ENCODE measurements at places on chromosomes 1 and 21.

DNA sequence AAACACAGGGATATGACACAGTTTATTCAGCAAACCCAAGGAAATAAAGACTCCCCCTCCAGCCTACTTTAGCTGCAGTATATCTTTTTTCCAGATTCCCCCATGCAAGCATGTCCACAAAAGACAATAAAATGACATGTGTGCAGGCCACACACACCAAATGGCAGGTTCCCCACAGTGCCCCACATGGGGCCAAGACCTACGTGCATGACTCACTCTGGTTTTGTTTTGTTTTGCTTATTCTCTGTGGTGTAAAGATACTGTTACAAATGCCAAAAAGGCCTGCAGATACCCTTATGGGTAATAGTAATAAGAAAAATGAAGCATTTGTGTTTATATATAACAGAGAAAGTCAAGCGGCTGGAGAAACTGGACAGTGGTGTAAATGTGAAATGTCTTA is 71.6 kb downstream of the RD3 start:
- no peak overlapping the region for H3K4me3 ChIP-seq
- H3K4me1 ChIP-seq, result peaks cover 36% of the 10 kb centered on the region
- H3K27me3 ChIP-seq, result no peaks in the 10 kb centered on the region
- no peaks in the 10 kb centered on the region for H3K36me3 ChIP-seq

DNA sequence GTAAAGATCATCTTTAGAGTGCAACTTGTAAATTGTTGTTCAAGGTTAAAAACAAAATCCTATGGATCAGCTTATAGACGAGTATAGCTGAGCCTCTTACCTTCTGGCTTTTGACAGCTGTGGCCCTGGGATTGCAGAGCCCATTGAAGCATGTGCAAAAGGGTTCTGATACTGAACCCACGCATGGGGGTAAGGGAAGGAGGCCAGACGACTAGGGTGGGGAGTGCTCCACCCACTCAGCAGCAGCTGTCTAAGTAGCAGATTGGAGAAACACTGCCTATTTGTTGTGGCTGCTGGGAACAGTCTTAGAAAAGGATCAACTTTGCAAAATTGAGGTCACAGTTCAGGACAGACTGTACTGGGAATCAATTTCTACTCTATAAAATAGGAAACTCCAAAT is 16.1 kb downstream of the CD101 start:
- H3K4me3 ChIP-seq, result no peak overlapping the region
- no peaks in the 10 kb centered on the region for H3K36me3 ChIP-seq

- H3K4me3 ChIP-seq, result peak within 1 kb of the TSS; percentile 91
- peak; percentile 72 for DNase-seq
- H3K27me3 ChIP-seq, result peaks cover 5% of the 10 kb centered on the region
- peak within 1 kb of the TSS; percentile 73 for H3K27ac ChIP-seq
- H3K36me3 ChIP-seq, result no peaks in the 10 kb centered on the region
- H3K4me1 ChIP-seq, result peaks cover 58% of the 10 kb centered on the region
Observed at GRCh38 chr1:150974580-150975478, at the start of gene CERS2. TSS of gene CERS2 (minus strand) at chr1:150974835. CDS start at chr1:150969090, 5,745 bp downstream.

DNA sequence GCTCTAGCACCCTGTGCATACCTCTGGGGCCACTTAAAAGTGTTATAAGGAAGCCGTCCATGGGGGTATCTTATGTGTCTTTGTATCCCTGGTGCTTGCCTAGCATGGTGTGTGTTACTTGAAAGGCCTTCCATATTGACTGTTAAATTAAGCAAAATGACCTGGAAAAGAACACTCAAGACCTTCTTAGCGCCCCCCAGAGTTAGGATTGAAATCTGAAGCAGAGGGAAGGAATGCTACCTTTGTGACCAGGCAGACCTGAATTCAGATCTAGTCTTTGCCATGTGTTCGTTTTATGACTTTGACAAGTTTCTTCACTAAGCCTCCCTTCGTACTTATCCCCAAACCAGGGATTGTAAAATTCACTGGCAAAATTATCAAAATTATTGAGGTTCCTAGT is 59.9 kb downstream of the SLC22A15 start:
- H3K27ac ChIP-seq, result no peak overlapping the region
- peaks cover 12% of the 10 kb centered on the region for H3K36me3 ChIP-seq
- no peaks in the 10 kb centered on the region for H3K27me3 ChIP-seq
- no peaks in the 10 kb centered on the region for H3K4me1 ChIP-seq

- H3K27ac ChIP-seq, result peak within 1 kb of the TSS; percentile 73
- H3K27me3 ChIP-seq, result peaks cover 3% of the 10 kb centered on the region
- DNase-seq, result peak; percentile 89
- H3K4me1 ChIP-seq, result peaks cover 25% of the 10 kb centered on the region
- peak within 1 kb of the TSS; percentile 95 for H3K4me3 ChIP-seq
- H3K36me3 ChIP-seq, result no peaks in the 10 kb centered on the region
Observed at GRCh38 chr1:227734856-227735538, at the start of the genes JMJD4 and SNAP47. TSS of gene JMJD4 (minus strand) at chr1:227735302. CDS start at chr1:227735273, 29 bp downstream. TSS of gene SNAP47 (plus strand) at chr1:227735435. CDS start at chr1:227747737, 12,302 bp downstream.

- DNase-seq, result no peak
- no peak overlapping the region for H3K4me3 ChIP-seq
- H3K4me1 ChIP-seq, result peaks cover 50% of the 10 kb centered on the region
- peaks cover under 1% of the 10 kb centered on the region for H3K27me3 ChIP-seq
- H3K27ac ChIP-seq, result no peak overlapping the region
Observed at GRCh38 chr1:172646653-172647052, 12.2 kb upstream of the FASLG start.

GRCh38 chr1:40704817-40705733 is 13.6 kb downstream of the NFYC start:
- DNase-seq, result no peak
- peaks cover 44% of the 10 kb centered on the region for H3K4me1 ChIP-seq
- H3K36me3 ChIP-seq, result no peaks in the 10 kb centered on the region
- no peaks in the 10 kb centered on the region for H3K27me3 ChIP-seq
- no peak overlapping the region for H3K4me3 ChIP-seq

- no peaks in the 10 kb centered on the region for H3K4me1 ChIP-seq
- no peaks in the 10 kb centered on the region for H3K36me3 ChIP-seq
- no peak overlapping the region for H3K27ac ChIP-seq
- peaks cover 52% of the 10 kb centered on the region for H3K27me3 ChIP-seq
- DNase-seq, result no peak
Observed at GRCh38 chr1:165354739-165355138, 1.8 kb downstream of the LMX1A start.

DNA sequence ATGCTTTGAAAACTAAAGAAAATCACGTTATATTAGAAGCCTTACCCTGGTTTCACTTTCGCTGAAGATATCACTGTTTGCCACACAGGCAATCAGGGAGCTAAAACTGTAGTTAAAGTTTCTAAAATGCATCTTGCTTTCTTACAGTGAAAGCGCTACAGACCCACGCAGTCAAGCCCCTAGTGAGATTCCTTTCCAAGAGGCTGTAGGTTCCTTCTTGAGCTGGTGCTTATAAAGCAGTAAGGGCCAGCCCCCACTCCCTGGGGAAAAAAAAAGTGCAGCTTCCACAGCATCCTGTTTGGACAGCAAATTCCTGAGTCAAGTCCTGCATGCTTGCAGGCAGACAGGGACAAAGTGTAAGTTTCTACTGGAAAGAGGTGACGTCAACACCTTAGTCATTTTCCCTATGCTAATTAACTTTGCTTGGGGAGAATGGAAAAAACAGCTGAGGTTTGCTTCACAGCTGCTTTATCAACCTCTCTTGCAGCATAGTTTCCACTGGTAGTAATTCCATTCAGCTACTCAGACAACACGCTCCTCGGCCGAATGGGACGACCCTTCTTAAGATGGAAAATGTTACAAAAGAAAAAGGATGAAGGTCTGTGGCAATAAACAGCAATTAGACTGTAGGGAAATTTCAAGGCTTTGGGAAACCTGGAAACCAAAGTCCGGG is 14.7 kb upstream of the KCNE1 start:
- H3K27ac ChIP-seq, result peak overlapping the region; percentile 97

DNA sequence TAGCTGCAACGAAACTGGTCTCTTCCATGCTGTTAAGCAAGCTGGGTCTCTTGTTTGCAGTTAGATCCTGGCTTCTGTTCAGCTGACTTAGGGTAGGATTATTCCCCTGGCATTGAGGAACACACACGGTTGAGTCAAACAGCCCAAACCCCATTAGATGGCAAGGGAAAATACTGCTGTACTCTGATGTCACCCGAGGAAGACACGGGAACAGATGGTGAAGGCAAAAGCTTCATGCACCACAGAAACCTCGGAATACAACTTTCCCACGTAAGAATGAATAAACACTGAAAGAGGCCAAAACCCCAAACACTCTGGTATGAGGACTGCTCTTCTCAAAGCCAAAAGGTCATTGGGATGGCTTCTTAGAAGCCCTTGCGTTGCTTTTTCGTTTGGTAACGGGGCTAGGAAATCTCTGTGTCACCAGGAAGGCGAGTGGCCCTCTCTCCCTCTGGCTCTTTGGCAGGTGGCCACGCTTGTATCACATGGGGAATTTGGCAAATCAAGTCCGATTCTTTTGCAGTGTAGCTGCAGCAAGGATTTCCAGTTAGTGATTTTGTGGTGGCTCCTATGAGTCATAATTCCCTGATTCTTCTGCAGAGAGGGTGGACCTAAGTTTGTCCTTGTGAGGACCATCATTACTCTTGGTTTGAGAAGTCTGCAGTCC is 16.7 kb upstream of the LYST start:
- H3K27ac ChIP-seq, result peak overlapping the region; percentile 84
- H3K27me3 ChIP-seq, result no peaks in the 10 kb centered on the region
- H3K36me3 ChIP-seq, result no peaks in the 10 kb centered on the region
- peak; percentile 99 for DNase-seq
- peaks cover 25% of the 10 kb centered on the region for H3K4me1 ChIP-seq
- H3K4me3 ChIP-seq, result peak overlapping the region; percentile 78

DNA sequence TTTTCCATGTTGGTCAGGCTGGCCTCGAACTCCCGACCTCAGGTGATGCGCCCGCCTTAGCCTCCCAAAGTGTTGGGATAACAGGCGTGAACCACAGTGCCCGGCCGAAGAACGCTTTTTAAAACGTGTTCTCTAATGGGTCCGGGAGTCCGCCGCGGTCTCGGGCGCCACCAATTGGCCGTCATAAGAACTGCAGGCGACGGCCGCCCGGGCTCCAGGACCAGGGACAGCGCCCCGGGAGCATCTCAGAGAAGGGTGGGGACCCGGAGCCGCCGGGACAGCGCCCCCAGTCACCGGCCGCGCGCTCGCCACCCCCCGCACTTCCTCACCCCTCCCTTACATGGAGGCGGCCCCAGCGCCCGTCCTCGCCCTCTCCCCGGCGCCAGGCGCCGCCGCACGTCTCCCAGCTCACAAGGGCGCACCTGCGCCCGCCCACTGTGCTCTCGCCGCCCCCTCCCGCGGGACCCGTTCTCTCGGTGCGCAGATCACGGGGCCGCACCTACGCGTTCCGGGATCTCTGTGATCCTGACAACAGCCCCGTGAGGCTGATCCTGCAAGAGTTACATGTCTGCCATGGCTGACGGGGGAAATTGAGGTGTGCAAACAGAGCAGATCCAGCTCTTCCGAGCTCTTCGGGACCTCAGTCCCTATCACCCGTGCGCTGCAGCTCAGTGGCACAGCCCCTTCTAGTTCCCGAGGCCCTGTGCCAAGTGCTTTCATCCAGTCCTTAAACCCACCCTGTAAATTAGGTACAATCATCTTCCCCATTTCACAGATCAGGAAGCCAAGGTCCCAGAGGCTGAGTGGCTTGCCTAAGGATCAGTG is 9.8 kb downstream of the RAP1GAP start:
- no peaks in the 10 kb centered on the region for H3K4me1 ChIP-seq
- H3K27me3 ChIP-seq, result peaks cover 34% of the 10 kb centered on the region
- no peak overlapping the region for H3K27ac ChIP-seq
- no peak overlapping the region for H3K4me3 ChIP-seq

- no peak for DNase-seq
- H3K4me3 ChIP-seq, result no peak overlapping the region
- H3K36me3 ChIP-seq, result no peaks in the 10 kb centered on the region
- peaks cover 14% of the 10 kb centered on the region for H3K4me1 ChIP-seq
- H3K27me3 ChIP-seq, result peaks cover 1% of the 10 kb centered on the region
Observed at GRCh38 chr1:185776522-185776921, 42.3 kb downstream of the HMCN1 start.

DNA sequence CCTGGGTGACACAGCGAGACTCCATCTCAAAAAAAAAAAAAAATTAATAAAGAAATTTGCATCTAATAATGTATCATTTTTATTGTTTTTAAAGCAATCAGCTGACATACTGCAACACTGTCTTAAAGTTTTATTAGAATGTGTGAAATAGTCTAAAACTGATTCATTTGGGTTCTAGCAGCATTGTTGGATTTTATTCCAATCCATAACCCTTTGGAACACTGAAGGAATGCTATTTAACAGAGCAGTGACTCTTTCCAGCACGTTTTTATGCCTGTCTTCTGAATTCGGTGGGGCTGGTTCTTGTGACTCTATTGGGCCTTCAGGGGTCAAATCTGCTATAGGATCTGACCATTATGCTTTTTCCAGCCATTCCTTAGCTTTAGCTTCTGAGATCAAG is 18.2 kb upstream of the FMO4 start:
- H3K4me3 ChIP-seq, result no peak overlapping the region
- no peaks in the 10 kb centered on the region for H3K36me3 ChIP-seq
- peaks cover 49% of the 10 kb centered on the region for H3K4me1 ChIP-seq
- DNase-seq, result peak; percentile 25
- H3K27me3 ChIP-seq, result peaks cover 4% of the 10 kb centered on the region

GRCh38 chr1:231612393-231613089 is 14.0 kb upstream of the DISC1 start:
- no peak overlapping the region for H3K4me3 ChIP-seq
- no peak for DNase-seq
- H3K27ac ChIP-seq, result no peak overlapping the region
- H3K27me3 ChIP-seq, result peaks cover 19% of the 10 kb centered on the region

DNA sequence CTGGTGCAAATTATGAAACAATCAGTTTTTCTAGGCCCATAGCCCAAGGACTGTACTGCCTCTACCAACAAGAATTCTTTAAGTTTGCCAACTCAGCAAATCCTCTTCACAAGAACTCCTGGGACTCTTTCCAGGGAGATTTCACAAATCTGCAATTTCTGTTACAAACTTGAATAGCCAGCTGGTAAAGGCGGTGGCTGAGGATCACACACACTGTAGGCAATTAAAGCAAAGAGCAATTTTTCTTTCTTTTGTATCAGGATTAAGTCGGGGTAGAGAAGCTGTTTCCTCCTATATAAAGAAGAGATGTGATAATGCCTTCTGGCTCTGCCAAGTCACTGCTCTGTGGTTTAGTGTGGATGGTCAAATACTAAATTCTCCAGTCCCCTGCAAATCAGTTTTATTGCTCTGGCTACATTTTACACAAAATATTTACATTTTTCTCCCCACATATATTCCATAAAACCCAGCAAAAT is 1.7 kb downstream of the ALDH9A1 start:
- peaks cover 16% of the 10 kb centered on the region for H3K36me3 ChIP-seq
- peak overlapping the region; percentile 98 for H3K4me3 ChIP-seq
- H3K27me3 ChIP-seq, result no peaks in the 10 kb centered on the region
- H3K4me1 ChIP-seq, result peaks cover 24% of the 10 kb centered on the region

DNA sequence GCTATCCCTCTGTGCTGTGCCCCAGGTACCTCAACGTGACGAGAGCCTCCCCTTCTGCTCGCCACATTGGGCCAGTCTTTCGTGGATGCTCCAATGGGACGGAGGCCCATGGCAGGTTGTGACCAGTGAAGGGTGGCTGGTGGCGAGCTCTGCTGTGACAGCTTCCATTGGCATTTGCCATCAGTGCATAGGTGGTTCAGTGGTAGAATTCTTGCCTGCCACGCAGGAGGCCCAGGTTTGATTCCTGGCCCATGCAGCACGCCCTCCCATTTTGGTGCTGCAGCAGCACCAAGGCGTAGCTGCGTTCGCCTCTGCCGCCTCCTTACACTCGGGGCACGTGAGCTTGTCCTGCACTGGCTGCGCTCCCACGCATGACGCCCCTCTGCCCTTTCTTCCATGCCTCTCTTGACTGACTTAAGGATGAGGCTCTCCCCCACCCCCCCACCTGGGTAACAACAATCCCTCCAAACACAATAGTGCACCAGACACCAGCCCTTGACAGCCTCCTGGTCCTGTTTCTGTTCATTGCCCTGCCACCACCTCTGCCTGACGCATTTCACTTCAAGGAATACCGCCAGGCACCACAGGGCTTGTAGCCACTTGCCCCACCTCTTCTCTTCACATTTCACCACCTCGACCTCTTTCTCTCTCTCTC is 24.7 kb upstream of the FCGR2A start:
- H3K27ac ChIP-seq, result no peak overlapping the region
- H3K4me3 ChIP-seq, result no peak overlapping the region
- peaks cover 5% of the 10 kb centered on the region for H3K27me3 ChIP-seq
- no peaks in the 10 kb centered on the region for H3K4me1 ChIP-seq
- no peaks in the 10 kb centered on the region for H3K36me3 ChIP-seq
